ENCODE measurements at places on chromosomes 5 and 9.

DNA sequence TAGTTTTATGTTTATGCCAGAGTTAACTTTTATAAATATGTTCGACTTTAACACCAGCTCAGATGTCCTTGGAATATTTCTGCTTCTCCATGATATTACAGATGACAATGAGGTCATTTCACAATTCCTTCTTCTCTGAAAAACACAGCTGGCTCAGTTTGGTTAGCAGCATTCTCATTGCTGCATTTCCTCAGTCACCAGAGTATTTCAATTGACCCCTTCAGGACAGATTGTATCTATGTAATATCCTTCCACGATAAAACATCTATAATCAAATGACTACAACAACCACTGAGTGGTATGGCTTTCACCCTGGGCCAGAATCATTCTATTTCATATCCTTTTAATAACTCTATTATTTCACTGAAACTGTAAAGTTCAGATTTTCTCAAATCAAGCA is 148.7 kb downstream of the OXCT1 start:
- no peak for DNase-seq

- DNase-seq = no peak
Observed at GRCh38 chr5:138752341-138752950, 779 bp upstream of the CTNNA1 start.

GRCh38 chr9:103799959-103800358 is 294.1 kb upstream of the SMC2 start:
- no peak for DNase-seq

DNA sequence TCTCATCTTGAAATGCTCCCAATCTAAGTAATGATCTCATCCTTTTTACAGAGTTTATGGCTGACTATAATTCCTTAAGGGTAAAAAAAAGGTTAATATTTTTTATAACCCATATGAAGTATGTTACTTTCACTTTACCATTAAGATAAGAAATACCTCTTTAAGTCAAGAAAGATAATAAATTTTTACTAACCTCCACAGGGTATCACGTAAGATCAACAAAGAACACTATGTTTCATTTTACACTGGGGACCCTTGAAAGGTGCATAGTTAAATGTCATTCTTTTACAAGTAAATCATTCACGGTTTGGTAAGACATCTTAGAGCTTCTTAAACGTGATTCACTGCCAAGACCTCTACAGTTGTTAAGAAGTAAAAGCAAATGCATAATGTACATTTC is 472.7 kb upstream of the CDH9 start:
- no peak for DNase-seq

- DNase-seq = no peak
Observed at GRCh38 chr9:90095682-90096081, 490.9 kb downstream of the GADD45G start.

GRCh38 chr5:137263371-137264005 is 235.6 kb downstream of the SPOCK1 start:
- no peak for DNase-seq

GRCh38 chr5:109410389-109411148 is 795 bp upstream of the PJA2 start:
- DNase-seq = peak; percentile 33

Data from AG09309 (cell line).